ENCODE measurements at places on chromosomes 16 and 17.
A peak's percentile ranks its signal among the peaks of the same experiment; 100 is the strongest.

GRCh38 chr16:1414532-1415260 is at the start of gene UNKL:
Gene UNKL (minus strand): TSS chr16:1414704. CDS start chr16:1414691, 13 bp downstream.
- DNase-seq, result peak; percentile 85

DNA sequence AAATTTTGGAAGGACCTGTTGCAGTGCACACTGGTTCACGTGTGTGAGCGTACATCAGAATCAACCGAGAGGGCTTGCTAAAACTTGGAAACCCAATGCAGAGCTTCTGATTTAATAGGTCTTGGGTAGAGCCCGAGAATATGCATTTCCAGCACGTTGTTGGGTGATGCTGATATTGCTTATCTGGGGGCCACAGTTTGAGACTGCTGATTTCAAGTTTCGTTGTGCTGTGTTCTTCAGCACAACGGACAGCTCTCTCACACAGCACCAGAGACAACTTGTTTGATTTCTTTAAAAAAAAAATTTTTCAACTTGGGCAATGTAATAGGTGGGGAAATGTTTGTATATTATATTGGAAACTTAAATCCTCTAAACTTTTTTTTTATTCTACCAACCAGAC is 9.4 kb downstream of the OR4D2 start:
- no peak for DNase-seq

DNA sequence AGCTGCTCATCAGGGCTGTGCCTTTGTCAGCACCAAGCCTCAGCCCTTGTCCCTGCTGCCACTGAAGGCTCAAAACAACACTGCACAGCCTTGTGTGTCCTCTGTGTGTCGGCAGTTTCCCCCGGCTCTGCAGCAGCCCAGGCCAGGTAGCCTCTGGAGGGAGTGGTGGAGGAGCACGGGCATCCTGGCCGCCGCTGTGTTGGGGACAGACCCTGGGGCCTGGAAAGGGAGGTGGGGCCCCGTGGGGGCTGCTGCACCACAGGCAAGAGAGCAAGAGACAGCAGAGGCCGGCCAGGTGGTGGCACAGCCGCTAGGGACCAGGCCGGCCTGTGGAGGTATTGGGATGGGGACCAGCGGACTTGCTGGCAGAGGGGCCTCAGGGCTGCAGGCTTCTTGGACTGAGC is 96.9 kb upstream of the ZNF750 start:
- DNase-seq, result peak; percentile 10

- DNase-seq, result no peak
Observed at GRCh38 chr17:57636274-57636673, 108.8 kb downstream of the CCDC182 start.

- no peak for DNase-seq
Observed at GRCh38 chr17:40433551-40434415, 9.5 kb upstream of the IGFBP4 start.

- no peak for DNase-seq
Observed at GRCh38 chr16:23974223-23974622, 138.4 kb downstream of the PRKCB start.

GRCh38 chr16:84398701-84399100 is 30.4 kb downstream of the ATP2C2 start:
- no peak for DNase-seq

DNA sequence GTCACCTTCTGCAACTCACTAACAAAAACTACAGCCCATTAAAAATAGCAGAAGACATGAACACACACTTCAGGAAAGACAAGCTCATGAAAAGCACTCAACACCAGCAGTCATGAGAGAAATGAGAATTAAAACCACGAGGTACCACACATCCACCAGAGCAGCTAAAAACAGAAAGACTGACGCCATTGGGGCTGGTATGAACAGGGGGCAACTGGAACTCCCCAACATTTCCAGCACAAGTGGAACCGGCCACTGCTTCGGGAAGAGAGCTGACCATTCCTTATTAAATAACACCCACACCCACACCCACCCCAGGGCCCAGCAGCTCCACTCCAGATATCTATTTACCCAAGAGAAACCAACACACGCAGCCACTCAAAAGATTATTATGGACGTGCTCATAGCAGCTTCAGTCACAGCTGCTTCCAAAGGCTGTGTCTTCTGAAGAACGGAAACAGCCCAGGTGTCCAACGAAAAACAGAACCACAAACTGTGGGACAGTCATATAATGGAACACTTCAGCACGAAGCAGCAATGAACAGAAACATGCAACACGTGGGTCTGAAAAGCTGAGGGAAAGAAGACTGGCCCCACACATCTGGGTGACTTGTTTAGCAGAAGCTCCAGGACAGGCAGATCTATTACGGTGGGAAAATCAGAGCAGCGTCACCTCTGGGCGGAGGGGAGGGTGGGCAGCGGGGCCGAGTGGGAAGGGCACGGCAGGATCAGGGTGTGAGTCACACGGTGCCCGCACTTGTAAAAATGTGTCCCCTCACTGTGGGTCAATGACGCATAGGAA is 41.1 kb downstream of the KLHDC4 start:
- DNase-seq, result no peak

DNA sequence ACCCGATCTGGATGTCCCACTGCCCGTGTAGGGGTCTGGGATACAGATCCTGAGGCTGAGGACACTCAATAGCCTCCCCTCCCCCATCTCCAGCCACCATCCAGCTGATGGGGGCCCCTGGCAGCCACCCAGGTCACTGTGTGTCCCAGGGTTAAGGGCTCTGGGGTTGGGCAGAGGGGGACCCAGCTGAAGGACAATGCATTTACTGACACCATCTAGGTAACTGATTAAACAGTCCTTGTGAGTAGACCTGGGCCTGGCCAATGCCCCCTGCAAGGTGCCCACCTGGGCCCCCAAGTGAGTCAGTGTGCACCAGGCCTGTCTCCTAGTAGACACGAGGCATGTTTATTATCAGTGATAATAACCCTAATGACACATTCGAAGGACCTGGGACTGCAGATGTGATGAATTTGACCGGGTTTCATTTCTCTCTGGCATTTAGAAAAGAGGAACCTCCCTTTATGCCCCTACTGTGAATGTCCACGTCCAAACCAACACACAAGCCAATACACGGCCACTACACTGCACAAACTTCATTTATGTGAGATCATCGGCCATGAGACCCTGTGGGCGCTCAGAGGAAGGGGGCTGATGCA is 261.9 kb upstream of the FOXF1 start:
- DNase-seq, result no peak

- DNase-seq, result no peak
Observed at GRCh38 chr17:78818932-78819331, 21.7 kb downstream of the USP36 start.

- DNase-seq, result no peak
Observed at GRCh38 chr16:73057291-73058210, 9.6 kb upstream of the ZFHX3 start.

GRCh38 chr17:79182176-79183042 is 107.8 kb downstream of the ENGASE start:
- DNase-seq, result no peak

- DNase-seq, result no peak
Observed at GRCh38 chr16:78916928-78917545, 683.5 kb downstream of the MAF start.

- no peak for DNase-seq
Observed at GRCh38 chr16:82971126-82971525, 344.4 kb downstream of the CDH13 start.

GRCh38 chr17:15944759-15945526 is at the start of gene ADORA2B:
Gene ADORA2B (plus strand): TSS chr17:15945130. CDS start chr17:15945249, 119 bp downstream.
- DNase-seq, result peak; percentile 81

GRCh38 chr16:12361016-12361415 is 384.5 kb downstream of the SNX29 start:
- DNase-seq, result no peak

DNA sequence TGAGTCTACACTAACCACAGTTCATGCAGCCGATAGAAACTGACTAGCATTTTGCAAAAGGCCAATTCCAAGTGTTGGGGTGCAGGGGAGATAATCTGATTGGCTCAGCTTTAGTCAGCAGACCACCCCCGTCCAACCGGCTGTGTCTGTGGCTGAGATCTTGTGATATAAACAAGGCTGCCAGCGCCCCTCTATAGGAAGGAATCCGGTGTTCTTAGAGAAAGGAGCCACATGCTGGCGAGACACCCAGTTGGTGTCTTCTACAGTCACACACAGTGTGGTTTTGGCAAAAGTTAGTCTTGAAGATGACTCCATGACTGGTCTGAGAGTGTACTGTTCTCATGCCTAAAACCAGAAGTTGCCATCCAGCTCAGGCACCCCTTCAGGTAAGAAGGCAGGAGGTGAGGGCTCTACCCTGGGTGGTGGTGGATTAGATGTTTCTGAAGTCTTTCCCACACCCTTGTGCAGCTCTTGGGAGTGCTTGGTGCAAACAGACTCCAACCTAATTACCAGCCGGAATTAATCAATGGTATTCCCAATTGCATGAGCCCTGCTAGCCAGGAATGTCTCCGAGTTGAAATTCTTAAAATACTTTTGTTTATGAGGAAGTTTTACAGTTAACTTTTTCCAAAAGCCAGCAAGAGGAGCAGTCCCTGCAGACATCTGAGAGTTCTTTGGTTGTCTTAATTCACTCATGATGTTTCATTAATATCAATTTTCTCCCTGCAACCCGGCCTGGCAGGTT is 172.3 kb upstream of the IRX6 start:
- DNase-seq, result no peak

GRCh38 chr17:44552361-44552760 is 4.9 kb upstream of the FZD2 start:
- DNase-seq, result no peak

DNA sequence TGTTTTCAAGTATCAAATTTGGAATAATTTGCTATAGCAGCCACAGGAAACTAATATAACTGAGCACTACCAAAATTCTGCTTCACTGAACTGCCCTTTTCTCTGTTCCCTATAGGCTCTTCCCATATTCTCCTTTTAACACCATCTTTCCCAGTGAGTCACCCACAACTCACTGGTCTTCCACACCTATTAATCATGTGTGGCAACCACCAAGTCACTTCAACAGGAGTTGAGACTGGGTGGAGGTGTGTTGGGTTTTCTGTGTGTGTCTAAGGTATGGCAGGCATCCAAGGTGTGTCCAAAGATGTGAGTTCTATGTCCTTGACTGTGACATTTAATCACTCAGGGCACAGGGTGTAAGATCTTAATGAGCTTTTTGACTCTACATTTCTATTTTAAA is 610.0 kb upstream of the CDH11 start:
- no peak for DNase-seq

DNA sequence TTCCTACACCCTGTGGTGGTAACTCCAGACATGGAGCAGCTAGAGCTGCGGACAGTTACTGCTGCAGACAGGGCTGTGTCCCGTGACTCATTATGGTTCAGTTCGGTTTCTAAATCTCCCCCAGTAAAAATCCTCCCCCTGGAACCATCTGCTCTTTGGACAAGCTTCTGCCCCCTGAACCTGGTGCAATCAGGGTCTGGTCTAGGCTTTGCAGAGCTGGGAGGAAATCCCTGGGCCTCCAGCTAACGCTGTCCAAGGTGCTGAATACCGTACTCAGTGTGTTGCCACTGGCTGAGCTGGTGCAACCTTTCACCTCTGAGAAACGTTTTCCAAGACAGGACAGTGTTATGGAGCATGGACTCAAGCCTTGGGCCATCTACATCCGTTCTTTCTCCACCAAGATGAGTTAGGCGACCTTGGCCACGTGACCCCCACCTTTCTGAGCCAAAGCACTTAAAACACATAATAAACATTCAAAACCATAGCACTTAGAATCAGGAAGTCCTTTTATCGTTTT is 142.0 kb downstream of the CPPED1 start:
- peak; percentile 54 for DNase-seq

DNA sequence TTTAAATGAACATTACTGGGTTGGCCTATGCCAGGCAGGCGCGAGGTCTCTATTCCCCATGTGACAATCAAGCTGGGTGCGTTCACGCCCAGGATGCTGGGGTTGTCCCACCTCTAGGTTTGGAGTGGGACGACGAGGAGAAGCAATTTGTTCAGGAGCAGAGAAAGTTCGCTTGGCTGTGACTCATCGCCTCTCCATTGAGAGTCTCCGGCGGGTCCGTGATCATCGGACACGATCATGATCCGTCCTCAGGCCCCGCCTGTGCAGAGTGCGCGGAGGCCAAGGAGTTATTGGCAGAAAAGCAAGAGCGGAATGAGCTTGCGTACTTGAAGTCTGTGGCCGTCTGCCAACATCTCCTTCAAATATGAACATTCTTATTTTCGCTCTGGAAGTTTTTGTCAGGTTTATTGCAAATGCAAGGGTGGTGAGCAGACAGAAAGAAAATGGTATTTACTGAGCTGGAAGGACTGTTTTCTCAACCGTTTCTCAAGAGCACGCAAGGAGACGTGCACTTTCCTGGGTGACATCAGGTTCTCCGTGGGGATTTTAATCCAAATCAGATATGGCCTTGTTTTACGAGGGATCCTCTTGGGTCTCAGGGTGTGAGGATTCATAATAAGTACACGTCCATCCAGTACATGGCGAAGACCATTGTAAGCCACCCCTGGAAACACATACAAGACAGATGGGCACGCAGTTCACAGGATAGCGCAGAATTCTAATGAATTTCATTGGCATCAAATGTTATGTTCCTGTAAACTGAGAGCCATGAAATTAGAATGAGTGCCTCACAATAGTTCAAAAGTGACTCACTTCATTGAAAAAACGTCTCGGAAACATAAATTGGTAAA is 70.1 kb upstream of the CREBBP start:
- peak; percentile 89 for DNase-seq

DNA sequence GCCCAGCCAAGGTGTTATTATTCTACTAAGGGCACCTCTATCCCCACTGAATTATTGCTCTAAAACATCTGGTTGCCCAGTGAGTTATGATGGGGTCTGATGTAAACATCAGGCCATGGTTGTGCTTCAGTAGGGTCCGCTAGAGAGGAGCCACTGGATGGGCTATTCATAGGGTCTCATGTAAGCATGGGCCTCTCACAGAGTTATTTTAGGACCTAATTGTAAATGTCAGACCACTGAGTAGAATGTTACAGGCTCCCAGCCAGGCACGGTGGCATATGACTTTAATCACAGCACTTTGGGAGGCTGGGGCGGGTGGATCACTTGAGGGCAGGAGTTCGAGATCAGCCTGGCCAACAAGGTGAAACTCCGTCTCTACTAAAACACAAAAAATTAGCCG is 5.3 kb downstream of the RAPGEFL1 start:
- DNase-seq, result no peak

DNA sequence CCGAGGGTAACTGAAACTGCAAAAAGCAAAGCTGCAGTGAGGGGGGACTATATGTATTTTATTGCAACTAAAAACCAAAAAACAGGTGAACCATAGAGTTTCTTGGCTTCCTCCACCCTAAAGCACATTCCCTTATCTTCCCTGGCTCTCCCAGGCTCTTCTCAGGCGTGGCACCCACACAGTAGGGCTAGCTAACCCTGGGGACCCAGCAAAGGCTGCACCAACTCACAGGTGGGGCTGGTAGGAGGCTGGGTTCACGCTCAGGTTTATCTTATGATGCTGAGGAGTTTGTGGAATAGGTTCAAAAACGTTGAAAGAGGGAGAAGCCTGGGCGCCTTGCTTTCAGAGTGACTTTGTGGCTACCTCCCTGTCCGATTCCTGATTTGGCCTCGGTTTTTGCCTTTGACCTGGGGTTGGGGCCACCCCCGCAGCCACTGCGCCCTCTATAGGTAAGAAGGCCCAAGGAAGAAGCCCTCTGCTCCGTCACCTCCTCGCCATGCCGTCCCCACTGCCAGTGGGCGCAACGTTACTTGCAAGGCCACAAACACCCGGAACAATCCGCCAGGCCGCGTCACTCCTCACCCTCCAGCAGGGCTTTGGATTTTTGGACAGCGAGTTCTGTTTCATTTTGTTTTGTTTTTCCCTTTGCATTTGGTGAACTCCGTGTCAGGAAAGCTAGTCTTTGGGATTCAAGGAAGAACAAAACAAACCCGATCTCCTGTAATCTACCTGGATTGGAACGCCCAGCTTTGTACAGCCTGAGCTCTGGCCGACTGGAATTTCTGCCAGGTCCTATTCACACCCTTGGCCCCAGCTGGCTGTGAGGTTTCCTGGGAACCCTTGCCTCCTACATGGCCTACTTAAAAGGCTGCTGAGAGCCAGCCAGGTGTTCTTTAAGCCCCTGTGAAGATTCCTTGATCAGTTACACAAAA is 60.8 kb downstream of the TBC1D16 start:
- peak; percentile 36 for DNase-seq
